ENCODE measurements at places on chromosomes 3 and 15. TPM values are rescaled to one million over a fixed set of nuclear protein-coding genes. Genes with fewer than 3 reads are reported as not detected.

- DNase-seq: no peak
These were observed 41.7 kb downstream of the SNX4 start for GRCh38 chr3:125478326-125478725.

- DNase-seq: no peak
These were observed 30.6 kb upstream of the PROK2 start for GRCh38 chr3:71815340-71816067.

GRCh38 chr3:86733257-86733656 is 257.7 kb downstream of the VGLL3 start:
- no peak for DNase-seq

DNA sequence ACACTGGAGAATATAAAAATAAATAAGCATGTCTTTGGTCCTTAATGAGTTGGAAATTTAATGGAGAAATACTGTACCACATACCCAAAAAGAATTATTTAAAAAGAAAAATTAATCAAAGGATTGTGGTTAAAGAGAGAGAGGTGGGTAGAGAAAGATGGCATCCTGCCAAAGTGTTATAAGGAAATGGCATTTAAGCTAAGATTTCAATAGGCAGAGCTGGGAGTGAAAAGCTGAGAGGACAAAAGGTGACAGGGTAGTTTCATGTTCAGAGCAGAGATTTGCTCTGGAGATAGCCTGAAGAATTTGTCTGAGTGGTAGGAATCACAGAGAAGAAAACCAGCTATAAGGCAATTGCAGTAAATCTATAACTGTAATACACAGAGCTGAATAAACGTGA is 181.0 kb downstream of the SI start:
- no peak for DNase-seq

DNA sequence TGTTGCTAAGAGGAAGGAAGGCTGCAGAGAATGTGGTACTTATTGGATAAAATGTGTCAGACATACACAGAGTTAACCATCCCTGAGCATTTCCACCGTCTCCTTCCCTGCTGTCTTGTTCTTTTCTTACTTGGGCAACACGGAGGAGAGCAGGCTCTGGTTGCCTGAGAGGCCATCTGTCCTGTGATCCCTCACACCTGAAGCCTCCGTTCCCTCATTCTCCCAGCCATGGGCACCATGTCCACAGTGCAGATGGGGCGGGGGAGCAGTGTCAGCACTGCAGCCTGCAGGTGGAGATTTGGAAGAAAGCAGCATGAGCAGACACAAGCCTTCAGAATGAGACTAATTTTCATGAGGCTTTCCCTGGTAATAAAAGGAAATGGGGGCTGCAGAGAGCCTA is 133.7 kb downstream of the CHCHD6 start:
- no peak for DNase-seq

CCPG1 gene
- total RNA-seq: 54.6 TPM

DNA sequence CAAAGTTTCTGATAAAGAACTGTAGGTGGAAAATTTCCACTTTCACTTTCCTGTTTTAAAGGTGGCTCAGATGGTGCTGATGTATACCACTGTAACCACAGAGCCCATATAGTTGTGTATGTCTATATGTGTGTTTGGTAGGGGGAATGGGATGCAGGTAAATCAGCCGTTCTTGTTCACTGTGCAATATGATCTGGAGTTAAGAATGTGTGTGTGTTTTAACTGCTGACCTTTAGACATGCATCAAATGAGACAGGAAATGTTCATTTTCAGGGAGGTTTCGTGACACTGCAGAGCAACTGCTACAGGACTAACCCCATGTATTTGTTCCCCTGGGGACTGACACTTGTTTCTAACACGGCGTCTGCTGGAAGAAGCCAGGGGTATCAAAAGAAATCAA is 180.5 kb downstream of the TAFA4 start:
- no peak for DNase-seq

INKA1 gene
- total RNA-seq: not detected

- DNase-seq: no peak
These were observed 27.1 kb downstream of the CGGBP1 start for GRCh38 chr3:88031642-88032077.

DNA sequence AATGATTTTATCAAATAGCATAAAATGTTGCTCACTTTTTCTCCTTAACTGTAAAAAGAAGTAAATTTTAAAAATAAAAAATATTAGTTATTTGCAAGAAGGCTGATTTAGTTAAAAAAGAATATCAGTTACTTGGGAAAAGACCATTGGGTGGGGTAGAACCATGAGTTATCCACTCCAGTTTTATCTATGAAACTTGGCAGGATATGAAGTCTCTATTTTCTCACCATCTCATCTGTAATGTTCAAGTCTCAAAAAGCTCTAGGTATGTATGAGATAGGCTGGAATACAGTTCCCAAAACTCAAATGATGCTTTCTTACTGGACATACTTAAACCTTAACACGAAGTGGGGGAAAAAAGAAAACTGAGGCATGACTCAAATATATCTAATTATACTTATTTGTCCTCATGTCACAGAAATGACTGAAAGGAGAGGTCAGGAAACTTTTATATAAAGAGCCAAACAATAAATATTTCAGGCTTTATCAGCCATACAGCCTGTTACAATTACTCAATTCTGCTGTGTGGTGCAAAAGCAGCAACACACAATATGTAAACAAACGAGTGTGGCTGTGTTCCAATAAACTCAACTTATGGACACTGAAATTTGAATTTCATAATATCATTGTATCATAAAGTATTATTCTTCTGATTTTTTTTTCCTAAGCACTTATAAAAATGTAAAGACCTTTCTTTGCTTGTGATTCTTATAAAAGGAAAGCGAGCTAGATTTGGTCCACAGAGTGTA is 131.8 kb downstream of the TBL1XR1 start:
- no peak for DNase-seq

DNA sequence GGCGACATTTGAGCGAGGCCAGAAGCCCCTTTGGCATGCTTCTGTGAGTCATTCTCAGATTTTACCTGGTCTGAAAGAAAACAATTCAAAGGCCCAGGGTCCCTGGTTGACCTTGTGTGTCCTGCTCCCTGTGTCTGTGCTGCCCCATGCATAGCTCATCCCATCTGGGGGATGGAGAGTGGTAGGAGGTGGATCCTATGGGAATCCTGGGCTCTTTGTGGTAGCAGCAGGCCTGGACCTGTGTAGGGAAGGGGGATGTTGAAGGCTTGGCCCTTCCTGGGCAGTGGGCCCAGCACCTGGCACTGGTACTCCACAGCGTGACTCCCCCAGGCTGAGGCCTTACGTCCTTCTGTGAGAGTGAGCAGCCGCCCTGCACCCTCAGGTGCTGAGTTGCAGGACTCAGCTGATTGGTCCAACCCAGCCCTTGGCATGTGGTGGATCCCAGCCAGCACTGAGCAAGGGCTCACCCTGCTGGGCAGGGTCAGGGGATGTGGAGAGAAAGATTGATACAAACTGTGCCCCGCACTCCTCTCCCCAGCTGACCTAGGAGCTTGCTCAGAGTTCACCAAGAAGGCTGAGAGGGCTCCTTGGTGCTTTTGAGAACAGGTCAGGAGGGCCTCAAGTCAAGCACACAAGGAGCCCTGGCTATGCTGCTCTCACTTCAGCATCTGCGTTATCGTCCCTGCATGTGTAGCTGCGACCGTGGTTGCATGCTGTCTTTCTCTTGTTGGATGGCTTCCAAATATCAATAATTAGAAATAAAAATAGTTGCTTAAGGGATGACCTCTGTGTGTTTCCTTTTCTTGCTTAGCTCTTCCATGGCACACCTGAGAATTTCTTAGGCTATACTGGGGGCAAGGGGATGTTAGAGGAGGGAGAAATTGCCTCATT is 21.4 kb upstream of the JMJD7 start:
- no peak for DNase-seq

DNA sequence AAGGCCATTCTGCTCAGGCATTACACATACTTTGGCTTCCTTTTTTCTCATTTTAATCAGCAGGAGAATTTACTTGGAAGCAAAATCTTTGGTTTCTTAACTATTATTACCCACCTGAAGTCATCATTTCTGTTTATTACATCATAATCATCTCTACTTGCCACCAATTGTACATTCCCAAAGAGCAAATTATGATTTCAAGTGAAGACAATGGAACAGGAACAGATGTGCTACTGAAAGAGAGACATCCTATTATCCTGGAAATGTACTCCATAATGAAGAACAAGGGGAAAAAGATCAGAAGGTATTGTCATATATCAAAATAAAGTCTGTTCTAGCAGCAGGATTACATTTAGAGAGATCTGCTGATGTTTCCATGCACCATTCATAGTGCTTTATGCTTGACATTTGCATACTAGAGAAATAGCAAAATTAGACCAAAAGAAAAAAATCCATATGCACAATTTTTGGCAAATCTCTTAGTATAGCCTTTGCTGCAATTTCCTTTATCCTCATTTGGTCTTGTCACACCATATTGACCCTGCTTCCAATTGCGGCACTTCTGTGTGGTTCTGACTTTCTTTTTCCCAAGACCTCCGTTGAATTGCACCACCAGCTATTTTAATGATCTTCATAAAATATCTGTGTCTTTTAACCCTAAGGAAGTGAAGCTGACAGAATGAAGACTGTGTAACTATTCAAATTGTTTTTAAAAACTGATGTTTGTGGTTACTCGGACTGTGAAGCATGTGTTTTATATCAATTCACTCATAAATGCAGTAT is 683.8 kb downstream of the ZNF385D start:
- DNase-seq: no peak

DNA sequence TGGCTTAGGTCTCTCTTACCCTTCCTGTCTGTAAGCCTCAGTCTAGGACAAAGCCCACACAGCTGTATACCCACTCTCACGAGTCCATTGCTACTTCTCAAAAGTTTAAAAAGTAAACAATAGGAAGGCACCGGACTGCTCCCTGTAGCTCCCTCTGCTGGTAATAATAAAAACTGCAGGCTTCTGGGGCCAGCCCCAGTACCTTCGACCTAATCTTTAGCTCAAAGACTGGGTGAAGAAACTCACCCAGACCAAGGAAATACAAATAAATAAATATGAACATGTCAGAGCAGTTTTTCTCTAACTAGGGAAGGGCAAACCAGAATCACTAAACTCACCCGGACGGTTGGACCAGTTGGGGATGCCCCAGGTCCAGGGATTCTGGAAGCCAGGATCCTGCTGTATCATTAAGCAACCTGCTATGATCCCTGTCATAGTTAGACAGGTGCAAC is 5.0 kb downstream of the FAM219B start:
- peak; percentile 66 for DNase-seq

STAC gene
- total RNA-seq: not detected

DNA sequence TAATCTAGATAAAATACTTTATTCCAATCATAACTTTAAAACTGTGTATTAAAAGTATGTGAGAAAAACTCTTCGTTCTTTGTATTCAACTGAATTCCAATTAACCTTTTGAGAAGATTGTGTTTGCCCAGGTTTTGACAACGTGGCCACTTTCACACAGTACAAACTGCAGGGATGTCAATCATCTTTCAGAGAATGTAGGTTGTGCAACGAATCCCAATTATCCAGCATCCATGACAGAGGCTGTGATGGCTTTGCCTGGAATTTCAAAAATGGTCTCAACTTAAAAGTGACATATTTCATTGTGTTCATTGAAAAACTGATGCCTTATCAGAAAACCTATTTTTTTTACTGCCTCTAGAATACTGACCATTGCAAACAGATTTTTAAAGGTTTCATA is 615.1 kb upstream of the KCNMB2 start:
- no peak for DNase-seq

- no peak for DNase-seq
These were observed 394.9 kb downstream of the LSAMP start for GRCh38 chr3:116050311-116050915.

- no peak for DNase-seq
These were observed 42.5 kb upstream of the MYO5C start for GRCh38 chr15:52338058-52338457.

GRCh38 chr3:156630081-156630772 is 44.2 kb upstream of the TIPARP start:
- no peak for DNase-seq

DNA sequence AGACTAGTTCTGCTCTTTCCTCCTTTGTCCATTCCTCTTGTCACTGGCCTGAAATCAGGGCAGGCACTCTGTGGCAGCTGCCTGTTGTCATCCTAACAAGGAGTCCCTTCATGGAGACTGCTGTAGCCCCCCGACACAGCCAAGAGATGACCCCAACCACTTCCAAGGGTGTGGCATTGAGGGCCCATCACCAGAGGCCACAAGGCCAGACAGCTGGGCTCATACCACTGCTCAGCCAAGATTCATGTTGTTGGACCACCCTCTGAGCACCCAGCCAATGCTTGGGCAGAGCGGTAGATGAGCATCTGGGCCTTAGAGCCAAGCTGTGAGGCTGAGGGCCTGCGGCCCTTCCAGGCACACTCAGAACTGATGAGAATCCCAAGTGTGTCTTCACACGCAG is 85.4 kb downstream of the EPHB1 start:
- DNase-seq: no peak

XCR1 gene
- not detected for total RNA-seq

AGBL1 gene
- not detected for total RNA-seq

DNA sequence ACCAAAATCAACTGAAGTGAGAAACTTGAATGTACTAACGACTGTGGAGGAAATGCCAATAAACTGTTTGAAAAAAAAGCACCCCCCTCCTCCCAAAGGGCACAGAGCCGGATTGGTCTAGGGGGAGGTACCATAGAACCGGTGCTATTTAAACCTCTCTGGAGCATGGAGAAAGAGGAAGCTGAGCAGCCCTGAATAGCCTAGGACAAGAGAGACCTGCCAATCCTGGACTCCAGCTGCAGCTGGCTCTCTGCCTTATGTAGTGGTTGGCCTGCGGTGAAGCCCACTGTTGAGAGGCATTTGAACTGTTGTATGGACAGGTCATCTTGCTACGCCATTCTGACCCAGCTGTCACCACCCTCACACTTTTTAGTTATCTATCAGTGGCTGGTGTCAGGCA is 1.5 kb upstream of the SH3GL3 start:
- no peak for DNase-seq

DNA sequence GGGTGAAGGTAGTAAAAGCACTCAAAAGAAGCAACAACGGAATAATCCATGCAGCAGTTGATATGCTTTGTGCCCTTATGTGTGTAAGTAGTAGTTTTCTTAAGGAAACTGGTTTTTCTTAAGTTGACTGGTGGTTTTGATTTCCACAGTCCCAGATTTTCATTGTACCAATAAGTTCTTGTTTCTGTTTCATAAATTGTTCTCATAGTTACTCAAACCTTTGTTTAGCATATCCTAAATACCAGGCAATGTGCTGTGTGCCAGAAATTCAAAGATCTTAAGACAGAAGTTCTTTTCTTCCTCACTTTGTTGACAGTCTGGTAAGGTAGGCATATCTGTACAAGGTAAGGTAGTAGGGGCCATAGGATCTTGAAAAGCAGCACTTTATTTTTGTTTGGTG is 40.0 kb downstream of the DNAJC13 start:
- DNase-seq: no peak

DNA sequence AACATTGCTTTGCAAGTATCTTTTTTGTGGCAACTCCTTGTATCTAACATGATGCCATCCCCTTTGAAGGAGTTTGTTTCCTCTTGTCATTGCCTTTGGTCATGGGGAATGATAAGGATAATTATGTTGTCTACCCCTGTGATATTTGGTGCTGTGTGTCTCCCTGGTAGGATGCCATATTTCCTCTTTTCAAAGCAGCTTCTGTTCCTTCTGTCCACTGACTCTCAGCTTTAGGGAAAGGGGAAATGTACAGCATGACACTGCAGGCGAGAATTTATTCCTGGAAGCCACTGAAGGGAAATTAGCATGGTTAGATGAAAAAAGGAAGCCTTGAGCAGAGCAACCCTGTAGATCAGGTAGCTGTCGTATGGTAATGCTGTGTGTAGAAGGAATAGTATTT is 576.7 kb downstream of the CADM2 start:
- no peak for DNase-seq

Data from Caco-2 (cell line).